ENCODE measurements at places on chromosomes 5 and 9.

- no peak for DNase-seq
Observed at GRCh38 chr5:151547364-151547763, 43.8 kb downstream of the FAT2 start.

DNA sequence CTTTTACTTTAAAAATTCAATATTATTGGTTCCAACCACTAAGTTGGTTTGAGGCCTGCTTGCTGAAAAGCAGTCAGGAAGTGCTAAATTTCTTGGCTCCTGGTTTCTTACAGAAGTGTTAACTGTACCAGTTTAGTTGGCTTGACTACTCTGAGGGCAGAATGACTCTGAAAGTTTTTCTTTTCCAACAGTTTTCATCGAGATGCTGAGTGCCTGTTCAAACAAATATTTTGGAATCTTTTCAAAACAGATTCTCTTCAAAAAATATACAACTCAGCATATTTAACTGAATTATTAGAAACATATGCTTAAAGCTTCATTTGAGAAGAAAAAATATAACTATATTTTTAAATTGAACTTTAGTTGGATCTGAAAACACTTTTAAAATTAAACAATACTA lies 37.0 kb downstream of the SLC38A9 start:
- DNase-seq = no peak

DNA sequence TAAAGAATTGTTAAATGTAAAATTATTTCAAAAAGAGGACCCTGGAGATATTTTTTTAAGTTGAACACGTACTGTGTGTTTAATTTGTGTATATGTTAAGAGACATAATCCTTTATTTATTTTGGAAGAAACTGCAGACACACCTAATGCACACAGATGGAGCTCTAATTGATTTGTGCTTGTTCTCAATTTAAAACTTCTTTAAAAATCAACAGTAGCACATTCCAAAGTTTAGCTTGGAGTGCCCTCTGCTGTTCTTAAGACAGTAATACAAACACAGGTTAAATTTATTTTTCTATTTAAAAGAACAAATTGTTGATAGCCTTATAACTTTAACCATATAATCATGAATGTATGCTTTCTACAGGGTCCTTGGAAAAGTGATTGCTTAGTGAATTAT lies 277.6 kb upstream of the ADAMTS16 start:
- peak; percentile 59 for DNase-seq

DNA sequence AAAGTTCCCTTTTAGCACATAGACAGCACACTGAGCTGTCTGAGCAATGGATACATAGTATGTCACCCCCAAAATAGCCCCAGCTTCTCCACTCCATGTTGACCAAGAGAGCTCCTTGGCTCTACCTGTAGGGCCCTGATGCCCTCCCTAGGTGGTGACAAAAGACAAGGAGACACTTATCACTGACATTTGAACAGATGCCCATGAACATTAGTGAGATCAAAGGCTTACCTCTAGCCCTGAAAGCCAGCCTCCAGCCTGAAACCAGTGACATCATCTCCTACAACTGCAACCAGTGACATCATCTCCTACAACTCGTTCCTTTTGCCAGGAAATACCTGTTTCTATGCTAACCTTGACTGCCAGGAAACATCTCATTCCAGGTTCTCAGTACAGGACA lies 122.7 kb downstream of the FSTL4 start:
- DNase-seq = no peak

GRCh38 chr9:124321935-124322334 lies 64.2 kb downstream of the NEK6 start:
- DNase-seq = no peak

GRCh38 chr5:66704790-66705425 lies 108.7 kb downstream of the MAST4 start:
- no peak for DNase-seq

DNA sequence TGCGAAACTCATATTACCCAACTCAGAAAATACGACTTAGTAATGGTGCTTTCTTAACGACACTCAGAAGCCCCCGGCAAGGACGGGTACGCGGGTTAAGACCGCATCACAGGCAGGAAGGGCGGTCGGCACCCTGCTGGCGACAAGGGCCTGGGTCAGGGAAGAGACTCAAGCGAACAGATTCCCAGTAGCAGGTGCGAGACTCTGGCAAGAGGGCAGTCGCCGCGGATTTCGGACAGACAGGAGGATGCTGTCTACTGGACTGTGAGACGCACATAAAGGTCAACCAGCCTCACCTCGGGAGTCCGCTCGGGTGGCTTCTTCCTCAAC lies 398 bp downstream of the RAPGEF6 start:
- DNase-seq = no peak

GRCh38 chr9:2339416-2339815 lies 282.2 kb upstream of the VLDLR start:
- DNase-seq = no peak

- no peak for DNase-seq
Observed at GRCh38 chr9:30771760-30772159, 1612.7 kb upstream of the ACO1 start.

DNA sequence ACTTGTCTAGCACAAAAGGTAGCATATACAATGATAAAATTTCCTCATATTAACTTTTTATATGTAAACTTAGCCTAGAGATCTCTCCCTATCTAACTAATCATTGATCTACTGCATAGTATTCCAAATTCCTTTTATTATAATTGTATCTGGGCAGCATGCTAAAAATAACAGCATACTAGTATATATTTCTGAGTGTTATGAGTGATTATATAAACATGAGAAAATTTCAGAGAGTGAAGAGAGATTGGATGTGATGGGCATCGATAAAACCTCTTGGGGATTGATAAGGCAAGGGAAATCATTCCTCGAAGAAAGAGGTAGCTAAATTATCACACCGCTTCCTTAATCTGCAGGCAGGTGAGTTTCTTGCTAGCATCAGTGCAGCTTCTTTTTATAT lies 158.2 kb downstream of the HMHB1 start:
- DNase-seq = no peak

DNA sequence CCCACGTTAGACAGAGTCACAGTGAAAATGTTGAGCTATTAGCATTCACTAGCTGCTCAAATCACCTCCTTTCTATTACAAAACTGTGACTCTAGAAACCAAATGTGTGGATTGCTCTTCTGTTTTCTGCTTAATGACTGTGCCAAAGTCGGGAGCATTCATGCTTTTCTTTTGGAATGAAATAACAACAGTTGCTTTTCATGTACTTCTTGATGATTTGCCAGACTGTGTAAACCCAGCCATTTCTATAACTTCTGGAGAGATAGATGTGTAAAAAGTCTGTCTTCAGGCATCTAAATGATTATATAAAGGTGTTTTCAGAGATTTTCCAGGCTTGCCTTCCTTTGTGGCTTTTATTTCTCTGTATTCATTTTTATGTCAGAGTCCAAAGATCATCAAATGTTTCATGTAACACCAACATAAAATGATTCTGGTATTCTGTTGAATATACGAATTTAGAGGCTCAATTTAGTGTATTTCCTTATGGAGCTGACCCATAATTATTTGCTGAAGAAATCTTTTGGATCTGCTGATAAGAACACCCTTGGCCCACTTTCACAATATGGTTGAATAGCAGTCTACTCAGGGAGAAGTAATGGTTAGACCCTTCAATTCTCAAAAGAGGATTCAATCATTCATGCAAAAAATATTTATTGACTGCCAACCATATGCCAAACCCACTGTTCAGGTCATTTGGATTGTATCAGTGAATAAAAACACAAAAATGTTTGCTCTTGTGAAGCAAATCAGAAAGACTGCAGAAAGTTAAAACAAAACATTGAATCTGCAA lies 581.2 kb downstream of the CDH18 start:
- DNase-seq = peak; percentile 6

DNA sequence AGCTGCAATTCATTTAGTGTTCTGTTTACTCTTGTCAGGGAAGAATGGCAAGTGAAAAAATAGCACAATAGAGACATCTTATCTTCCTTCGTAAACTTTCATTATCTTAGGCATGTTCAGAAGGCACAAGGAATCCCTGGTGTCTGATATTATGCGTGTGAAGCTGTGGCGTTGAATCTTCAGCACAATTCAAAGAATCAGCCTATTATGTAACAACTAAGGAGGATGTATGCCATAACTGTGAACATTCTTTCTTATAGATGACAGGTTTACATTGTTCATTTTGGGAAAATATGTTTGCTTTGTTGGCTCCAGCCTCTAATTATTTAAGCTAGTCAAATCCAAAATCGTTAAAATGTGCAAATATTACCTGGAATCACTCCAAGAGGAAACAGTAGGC lies 446.1 kb downstream of the ANXA1 start:
- no peak for DNase-seq

DNA sequence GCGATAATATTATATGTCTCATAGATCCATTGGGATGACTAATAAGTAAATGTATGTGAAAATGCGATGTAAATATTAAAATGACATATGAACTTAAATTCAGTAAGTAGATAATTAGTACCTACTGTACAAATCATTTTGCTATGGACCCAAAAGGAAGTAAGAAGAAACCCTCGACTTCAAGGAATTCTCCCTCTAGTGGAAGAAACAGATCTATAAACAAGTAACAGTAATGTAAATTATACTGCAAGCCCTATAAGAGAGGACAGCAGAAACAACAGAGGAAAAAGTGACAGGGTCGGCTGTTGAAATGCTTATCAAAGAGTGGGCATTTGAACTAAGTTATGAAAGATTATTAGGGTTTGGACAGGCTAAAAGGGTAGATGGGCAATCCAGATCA lies 320.3 kb downstream of the DMAC1 start:
- no peak for DNase-seq

GRCh38 chr5:83313436-83313835 lies 158.1 kb upstream of the VCAN start:
- DNase-seq = no peak

- DNase-seq = no peak
Observed at GRCh38 chr5:58188262-58188651, 271.6 kb downstream of the PLK2 start.

GRCh38 chr5:93163010-93163663 lies 417.9 kb downstream of the NR2F1-AS1 start:
- DNase-seq = no peak

- DNase-seq = peak; percentile 80
Observed at GRCh38 chr9:110767559-110768063, 99.0 kb downstream of the MUSK start.
